ENCODE measurements at places on chromosomes 16 and 17. TPM values are rescaled to one million over a fixed set of nuclear protein-coding genes. Genes with fewer than 3 reads are reported as not detected.

DNA sequence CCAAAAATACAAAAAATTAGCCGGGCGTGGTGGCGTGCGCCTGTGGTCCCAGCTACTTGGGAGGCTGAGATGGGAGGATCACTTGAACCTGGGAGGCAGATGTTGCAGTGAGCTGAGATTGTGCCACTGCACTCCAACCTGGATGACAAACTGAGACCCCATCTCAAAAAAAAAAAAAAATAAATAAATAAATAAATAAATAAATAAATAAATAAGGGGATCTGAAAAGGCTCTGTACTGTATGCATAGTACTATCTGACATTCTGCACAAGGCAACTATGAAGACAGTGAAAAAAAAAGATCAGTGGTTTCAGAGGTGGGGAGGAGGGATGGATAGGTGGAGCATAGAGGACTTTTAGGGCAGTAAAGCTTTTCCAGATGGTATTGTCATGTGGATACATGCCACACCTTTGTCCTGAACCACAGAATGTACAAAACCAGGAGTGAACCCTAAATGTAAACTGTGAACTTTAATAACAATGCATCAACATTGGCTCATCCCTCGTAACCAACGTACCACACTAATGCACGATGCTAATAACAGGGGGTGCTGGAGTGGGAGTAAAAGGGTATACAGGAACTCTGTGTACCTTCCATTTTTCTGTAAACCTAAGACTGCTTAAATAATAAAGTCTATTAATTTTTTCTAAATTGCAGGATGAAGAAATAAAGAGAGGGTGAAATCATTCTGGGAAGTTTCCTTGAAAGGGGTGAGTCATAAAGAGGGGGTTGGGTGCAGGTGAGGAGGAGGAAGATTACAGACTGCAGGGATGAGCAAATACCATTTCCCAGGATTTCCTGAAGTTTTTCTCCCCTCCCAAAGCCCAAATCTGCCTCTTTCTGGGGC lies 155.8 kb upstream of the SDK2 start:
- DNase-seq: no peak
- H3K27ac ChIP-seq: no peak overlapping the region
- H3K27me3 ChIP-seq: no peaks in the 10 kb centered on the region
- no peak overlapping the region for H3K4me3 ChIP-seq
- H3K36me3 ChIP-seq: no peaks in the 10 kb centered on the region

DNA sequence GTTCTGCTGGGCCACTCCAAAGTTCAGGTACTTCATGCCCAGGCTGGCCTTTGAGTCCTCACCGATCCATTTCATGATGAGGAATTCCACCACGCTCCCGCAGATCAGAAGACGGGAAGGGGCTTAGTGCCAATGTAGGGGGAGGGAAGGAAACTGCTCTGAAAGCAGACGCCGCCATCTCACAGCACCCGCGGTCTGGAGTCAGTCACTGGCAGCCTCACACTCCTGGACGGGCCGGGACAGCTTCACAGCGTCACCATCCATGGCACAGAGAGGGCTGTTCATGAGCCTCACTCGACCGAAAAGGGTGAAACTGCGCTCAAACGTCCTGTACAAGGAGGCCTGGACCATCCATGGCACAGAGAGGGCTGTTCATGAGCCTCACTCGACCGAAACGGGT lies 62.0 kb downstream of the RPH3AL start:
- no peak for DNase-seq
- H3K27ac ChIP-seq: no peak overlapping the region
- H3K4me3 ChIP-seq: no peak overlapping the region
- H3K27me3 ChIP-seq: no peaks in the 10 kb centered on the region
- H3K4me1 ChIP-seq: no peaks in the 10 kb centered on the region

The KCNH6 gene
- total RNA-seq: not detected

DNA sequence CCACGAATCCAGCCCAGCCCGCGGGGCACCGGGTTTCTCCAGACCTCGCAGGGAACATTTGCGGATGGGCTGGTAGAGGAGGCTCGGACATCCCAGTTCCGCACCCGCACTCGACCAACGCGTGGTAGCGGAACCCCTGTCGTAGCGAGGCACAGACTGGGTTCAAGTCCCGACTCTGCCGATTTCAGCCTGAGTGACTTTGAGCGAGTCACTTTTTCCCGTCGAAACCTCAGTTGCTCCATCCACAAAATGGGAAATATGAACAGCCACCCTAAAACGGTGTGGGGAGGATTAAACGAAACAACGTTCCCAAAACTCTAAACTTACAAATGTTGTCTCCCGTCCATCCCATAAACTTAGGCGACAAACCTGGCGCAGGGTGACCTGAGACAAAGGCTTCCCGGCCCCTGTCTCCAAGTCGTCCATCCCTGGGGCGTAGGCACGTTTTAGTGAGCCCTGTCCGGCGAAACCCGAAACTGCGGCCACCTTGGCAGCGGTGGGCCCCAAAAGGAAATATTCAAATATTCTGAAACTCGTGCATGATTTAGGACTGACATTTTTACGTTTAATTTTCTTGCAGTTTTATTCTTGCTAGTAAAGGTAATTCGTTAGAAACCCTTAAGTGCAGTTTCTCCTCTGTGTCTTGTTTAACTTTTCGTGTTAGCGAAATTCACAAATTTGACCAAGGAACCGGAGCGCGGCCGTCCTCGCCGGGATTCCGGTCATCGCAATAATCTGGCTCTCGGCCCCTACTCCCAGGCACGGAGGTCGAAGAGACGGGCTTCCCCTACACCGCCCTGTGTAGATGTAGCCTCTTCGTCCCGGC lies 1.9 kb upstream of the MLLT6 start:
- no peak for DNase-seq
- H3K27ac ChIP-seq: peak overlapping the region; percentile 99
- peak overlapping the region; percentile 96 for H3K4me3 ChIP-seq
- H3K27me3 ChIP-seq: no peaks in the 10 kb centered on the region
- H3K4me1 ChIP-seq: peaks cover 45% of the 10 kb centered on the region

DNA sequence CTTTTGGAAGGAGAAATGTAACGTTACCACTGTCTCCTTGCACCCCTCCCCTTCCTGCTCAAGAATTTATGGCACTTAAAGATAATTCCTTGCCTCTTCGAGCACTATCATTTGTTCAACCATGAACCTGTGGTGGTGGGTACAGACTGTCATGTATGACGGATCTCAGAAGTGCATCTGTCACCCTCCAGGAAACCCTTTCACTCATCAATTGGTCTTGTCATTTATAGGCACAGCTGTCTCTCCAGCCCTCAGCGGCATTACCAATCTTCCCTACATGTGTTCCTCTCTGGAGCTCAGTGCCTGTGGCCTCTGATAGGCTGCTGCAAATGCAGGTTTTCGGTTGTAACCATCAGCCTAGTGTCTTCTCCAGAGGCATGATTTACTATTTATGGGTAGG lies 15.0 kb downstream of the CNTNAP4 start:
- no peaks in the 10 kb centered on the region for H3K27me3 ChIP-seq
- no peaks in the 10 kb centered on the region for H3K36me3 ChIP-seq
- no peak overlapping the region for H3K27ac ChIP-seq
- no peaks in the 10 kb centered on the region for H3K4me1 ChIP-seq

DNA sequence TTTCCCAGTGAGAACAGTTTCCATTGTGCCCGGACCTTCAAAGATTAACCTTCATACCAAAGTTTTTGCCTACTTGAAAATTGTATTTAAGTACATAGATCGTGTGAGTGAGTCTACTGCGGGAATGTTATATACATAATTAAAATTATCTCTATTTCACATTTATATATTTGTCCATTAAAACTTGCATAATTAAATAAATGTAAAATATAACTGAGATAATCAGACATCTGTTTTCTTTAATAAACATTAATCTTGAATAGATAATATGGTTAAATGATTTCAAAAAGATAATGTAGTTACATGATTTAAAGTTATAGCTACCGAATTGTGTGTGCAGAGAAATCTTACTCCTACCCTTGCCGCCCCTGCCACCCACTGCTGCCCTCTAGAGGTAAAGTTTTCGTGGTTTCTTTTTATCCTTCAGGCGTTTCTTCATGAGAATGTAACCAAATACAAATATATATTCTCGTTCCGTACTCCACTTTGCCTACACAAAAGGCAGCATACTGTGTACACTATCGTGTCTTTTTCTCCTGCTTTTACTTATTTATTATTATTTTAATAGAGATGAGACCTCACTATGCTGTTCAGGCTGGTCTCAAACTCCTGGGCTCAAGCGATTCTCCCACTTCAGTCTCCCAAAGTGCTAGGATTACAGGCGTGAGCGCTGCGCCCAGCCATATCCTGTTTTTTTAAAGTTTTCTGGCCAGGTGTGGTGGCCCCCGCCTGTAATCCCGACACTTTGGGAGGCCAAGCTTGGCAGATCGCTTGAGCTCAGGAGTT lies 35.6 kb downstream of the RPA1 start:
- H3K27ac ChIP-seq: no peak overlapping the region
- H3K27me3 ChIP-seq: no peaks in the 10 kb centered on the region
- no peak overlapping the region for H3K4me3 ChIP-seq
